NCI-H1105 treated with DMSO at 0.1 percent for 48 hours (cell line): ENCODE measurements at places on chromosomes 2 and 18.

- DNase-seq, result no peak
Measured at GRCh38 chr2:18834341-18834740, 245.0 kb upstream of the NT5C1B start.

GRCh38 chr2:42086500-42086953 lies 38.7 kb downstream of the PKDCC start:
- DNase-seq, result peak; percentile 49

GRCh38 chr2:150653351-150653750 lies 165.9 kb upstream of the RND3 start:
- DNase-seq, result no peak

DNA sequence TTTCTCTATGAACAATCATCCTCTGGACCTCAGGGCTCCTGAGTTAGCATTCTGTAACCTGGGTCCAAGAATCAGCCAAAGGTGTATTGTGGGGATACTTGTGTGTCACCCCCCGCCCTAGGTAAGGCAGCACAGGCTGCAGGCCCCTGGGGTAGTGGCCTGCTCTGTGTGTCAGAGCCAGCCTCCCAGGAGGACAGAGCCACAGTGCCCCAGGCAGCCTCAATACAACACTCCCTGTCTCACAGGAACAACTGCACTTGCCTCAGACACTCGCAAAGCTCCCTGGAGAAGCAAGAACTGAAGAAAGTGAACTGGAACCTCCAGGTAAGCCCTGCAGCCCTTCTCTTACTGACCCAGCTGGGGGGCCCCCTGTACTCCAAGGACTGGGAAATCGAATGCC lies 121.3 kb upstream of the PPP1CB start:
- no peak for DNase-seq

GRCh38 chr2:7508296-7508943 lies 591.2 kb downstream of the RNF144A start:
- DNase-seq, result peak; percentile 80

- no peak for DNase-seq
Measured at GRCh38 chr2:153004627-153005026, 286.2 kb downstream of the ARL6IP6 start.

DNA sequence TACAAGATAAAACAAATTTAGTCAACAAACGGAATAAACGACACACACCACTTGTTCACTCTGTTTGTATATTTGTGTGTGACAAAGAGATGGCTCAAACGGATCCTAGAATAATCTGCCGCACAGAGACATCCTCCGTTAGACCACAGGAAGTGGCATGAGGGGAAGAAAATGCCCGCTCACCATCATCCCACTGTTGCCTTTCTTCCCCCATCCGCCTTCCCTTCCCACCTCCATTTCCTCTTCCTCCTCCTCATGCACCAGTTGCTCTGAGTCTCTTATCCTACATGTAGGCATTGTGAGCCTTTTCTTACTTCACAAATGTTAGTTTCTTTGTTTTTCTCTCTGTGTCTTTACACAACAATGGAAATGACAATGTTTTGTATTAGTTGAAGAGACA lies 228.5 kb upstream of the SMIM21 start:
- DNase-seq, result no peak

GRCh38 chr2:127110985-127111384 lies 4.0 kb upstream of the BIN1 start:
- no peak for DNase-seq

DNA sequence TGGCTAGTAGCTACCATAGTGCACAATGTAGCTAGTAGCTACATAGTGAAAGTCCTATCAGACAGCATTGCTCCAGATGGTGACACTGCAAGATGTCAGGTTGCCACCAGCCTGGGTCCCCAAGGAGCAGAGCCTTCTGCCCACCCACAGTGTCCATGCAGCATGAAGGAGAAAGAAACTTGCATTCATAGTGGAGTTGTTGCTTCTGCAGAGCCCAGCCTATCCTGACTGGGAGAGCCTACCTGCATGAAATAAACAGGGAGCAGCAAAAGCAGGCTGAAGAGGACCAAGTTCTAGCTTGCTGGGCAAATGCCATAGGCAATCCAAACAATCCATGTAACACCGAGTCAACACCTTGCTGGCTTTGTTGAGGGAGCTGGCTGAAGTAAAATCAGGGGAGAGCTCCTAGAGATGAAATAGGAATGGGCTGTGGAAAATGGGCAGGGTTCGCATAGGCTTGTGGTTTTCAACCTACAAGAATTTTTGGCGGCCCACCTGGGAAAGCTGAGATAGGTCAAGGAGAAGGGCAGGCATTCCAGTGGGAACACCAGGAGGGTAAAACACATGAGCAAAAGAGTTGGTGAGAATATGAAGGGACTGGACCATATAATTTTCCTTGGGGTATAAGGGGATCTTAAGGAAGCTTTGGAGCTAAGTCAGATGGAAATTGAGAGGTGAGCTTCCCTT lies 195.8 kb downstream of the CYP26B1 start:
- no peak for DNase-seq

DNA sequence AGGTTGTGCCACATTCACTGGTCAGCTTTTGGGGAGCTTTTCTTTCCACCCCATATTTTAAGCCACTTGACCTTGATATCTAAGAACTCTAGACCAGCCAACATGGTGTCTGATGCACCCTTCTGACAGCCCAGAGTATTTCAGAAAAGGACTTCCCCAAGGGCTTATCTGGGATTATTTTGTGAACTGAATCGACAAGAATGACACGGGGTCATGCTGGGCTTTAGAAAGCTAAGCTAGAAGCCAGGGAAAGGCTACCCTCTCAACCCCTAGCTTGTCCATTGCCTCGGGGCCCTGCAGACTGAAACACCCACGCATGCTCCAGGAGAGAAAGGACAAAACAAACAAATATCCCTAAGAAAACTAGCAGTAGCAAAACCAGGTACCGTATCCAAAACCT lies 16.0 kb downstream of the SLC4A5 start:
- no peak for DNase-seq

GRCh38 chr2:212987492-212987891 lies 163.9 kb downstream of the IKZF2 start:
- DNase-seq, result no peak

DNA sequence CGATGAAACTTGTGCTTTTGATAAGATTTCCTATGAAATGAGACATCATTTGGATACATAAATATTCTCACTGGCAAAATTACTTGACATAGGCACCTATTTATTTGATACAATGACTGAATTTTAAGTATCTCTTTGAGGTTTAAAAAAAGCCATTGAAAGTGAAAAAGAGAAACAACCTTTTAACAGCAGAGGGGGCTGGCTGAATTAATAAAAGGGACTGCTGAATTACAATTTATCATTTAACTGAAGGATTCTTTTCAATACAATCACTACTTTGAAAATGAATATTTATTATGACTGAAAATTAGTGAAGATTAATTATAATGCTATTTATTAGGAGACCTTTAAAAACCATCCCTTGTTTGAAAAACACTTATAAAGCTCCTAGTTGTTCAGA lies 335.3 kb downstream of the DLGAP1 start:
- DNase-seq, result no peak

GRCh38 chr2:150522269-150522668 lies 34.8 kb upstream of the RND3 start:
- no peak for DNase-seq

- DNase-seq, result no peak
Measured at GRCh38 chr2:146709004-146709403, 1135.8 kb upstream of the ACVR2A start.

GRCh38 chr2:212998626-212999359 lies 152.6 kb downstream of the IKZF2 start:
- no peak for DNase-seq
